ENCODE measurements at places on chromosomes 3 and 15. TPM values are rescaled to one million over a fixed set of nuclear protein-coding genes. Genes with fewer than 3 reads are reported as not detected.

- H3K27ac ChIP-seq = peak overlapping the region; percentile 64
- H3K27me3 ChIP-seq = no peaks in the 10 kb centered on the region
- DNase-seq = no peak
- H3K36me3 ChIP-seq = peaks cover 13% of the 10 kb centered on the region
- peaks cover 6% of the 10 kb centered on the region for H3K4me1 ChIP-seq
Measured at GRCh38 chr15:78024883-78025282, 52.6 kb downstream of the TBC1D2B start.

DNA sequence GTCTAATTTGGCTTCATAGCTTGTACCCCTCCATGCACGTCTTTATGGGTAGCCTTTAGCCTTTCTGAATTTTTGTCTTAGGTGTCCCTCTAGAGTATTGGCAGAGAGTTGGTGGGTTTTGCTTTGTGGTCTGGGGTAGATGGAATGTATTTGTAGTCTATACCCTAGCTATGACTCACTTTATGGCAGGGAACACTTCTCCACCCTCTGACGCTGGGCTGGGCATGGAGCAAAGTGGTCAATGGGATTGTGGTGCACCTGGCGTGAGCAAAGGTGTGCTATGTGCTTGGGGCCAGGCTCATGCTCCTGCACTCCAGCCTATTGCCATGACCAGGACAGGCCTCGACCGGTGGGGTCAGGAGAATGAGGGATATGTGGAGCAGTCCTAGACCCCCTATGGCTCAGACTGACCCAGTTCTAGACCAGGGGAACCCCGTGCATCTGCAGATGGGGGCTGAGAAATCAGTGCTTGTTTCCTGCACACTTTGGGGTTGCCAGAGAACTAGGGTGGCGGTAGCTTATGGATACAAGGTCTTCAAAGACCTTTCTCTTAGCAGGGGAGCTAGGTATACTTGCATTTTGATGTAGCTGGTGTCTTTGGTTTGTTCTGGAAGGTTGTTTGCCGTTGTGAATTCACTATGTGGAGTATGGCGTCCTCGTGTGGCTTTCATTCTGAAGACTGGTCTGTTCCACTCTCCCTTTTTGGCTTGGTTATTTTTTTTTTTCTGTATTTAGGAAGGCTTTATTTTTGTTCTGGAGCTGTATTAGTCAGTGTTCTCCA lies 49.4 kb upstream of the RPL32 start:
- H3K4me3 ChIP-seq = no peak overlapping the region
- no peaks in the 10 kb centered on the region for H3K36me3 ChIP-seq
- H3K27ac ChIP-seq = no peak overlapping the region

- H3K27me3 ChIP-seq = peaks cover 3% of the 10 kb centered on the region
- no peaks in the 10 kb centered on the region for H3K4me1 ChIP-seq
- no peaks in the 10 kb centered on the region for H3K36me3 ChIP-seq
- no peak overlapping the region for H3K27ac ChIP-seq
- no peak for DNase-seq
- H3K4me3 ChIP-seq = no peak overlapping the region
Measured at GRCh38 chr15:37377428-37377827, 277.1 kb upstream of the MEIS2 start.

GRCh38 chr3:139355891-139356290 lies 12.1 kb downstream of the MRPS22 start:
- no peak for DNase-seq
- H3K4me1 ChIP-seq = no peaks in the 10 kb centered on the region
- peaks cover 65% of the 10 kb centered on the region for H3K36me3 ChIP-seq
- H3K27ac ChIP-seq = no peak overlapping the region
- H3K4me3 ChIP-seq = no peak overlapping the region

GRCh38 chr3:126279853-126280252 lies 77.4 kb downstream of the KLF15 start:
- no peak overlapping the region for H3K27ac ChIP-seq
- no peak for DNase-seq
- H3K4me3 ChIP-seq = no peak overlapping the region

PAQR5 gene
- 11.5 TPM for total RNA-seq

ZBTB20 gene
- 1.5 TPM for total RNA-seq

IGSF11 gene
- 1.7 TPM for total RNA-seq
